AG04449 (cell line): ENCODE measurements at places on chromosomes 12 and 14.

GRCh38 chr14:95505030-95505589 is 11.3 kb downstream of the SYNE3 start:
- no peak for DNase-seq

- DNase-seq: no peak
Measured at GRCh38 chr14:51534610-51535011, 117.1 kb upstream of the FRMD6 start.

- DNase-seq: no peak
Measured at GRCh38 chr14:19873178-19873577, 1.8 kb upstream of the OR4K2 start.

- no peak for DNase-seq
Measured at GRCh38 chr14:26293909-26294308, 303.9 kb downstream of the NOVA1 start.

- no peak for DNase-seq
Measured at GRCh38 chr14:34981743-34982420, 910 bp upstream of the SRP54 start.

DNA sequence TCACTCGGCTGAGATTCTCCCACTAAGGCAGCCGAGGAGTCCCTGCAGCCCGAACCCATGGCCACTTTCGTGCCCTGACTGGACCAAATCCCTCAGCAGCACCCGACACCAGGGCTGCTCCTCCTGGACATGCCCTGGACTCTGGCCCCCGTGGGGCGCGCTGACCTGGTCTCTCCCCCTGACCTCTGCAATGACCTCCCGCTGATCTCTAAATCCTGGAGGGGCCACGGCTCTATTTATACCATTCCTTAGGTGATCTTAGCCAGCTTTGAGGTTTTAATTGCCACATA is 148.4 kb downstream of the PIWIL1 start:
- DNase-seq: no peak

- no peak for DNase-seq
Measured at GRCh38 chr14:98859301-98859700, 412.7 kb downstream of the BCL11B start.

GRCh38 chr14:33566082-33566481 is 384.8 kb downstream of the EGLN3 start:
- DNase-seq: no peak

DNA sequence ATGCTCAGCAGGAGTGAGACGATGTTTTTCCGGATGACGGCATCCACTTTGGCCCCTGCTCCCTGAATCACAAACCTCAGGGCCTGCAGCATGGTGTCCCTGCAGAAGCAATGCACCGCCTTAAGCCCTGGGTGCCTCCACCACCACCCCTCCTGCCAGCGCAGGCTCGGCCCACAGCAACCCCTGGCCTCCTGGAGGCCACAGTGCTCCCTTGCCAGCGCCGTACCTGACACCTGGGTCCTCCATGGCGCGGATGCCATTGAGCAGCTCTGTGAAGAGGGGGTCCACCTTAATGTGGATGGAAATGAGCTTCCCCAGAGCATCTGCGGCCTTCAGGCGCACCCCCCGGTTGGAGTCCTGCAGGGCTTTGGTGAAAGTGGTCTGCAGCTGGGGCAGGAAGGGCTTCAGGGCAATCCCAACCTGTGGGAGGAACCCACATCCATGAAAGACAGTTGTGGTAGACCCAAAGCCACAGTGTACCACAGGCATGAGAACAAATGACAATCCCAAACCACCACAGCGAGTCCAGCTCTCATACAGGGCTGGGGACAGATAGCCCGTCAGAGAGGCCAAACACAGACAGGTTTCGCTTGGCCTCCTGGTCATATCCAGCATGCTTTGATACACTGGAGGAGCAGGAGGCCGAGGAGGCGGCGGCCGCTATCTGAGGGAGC is 17.9 kb upstream of the RAB35 start:
- no peak for DNase-seq

DNA sequence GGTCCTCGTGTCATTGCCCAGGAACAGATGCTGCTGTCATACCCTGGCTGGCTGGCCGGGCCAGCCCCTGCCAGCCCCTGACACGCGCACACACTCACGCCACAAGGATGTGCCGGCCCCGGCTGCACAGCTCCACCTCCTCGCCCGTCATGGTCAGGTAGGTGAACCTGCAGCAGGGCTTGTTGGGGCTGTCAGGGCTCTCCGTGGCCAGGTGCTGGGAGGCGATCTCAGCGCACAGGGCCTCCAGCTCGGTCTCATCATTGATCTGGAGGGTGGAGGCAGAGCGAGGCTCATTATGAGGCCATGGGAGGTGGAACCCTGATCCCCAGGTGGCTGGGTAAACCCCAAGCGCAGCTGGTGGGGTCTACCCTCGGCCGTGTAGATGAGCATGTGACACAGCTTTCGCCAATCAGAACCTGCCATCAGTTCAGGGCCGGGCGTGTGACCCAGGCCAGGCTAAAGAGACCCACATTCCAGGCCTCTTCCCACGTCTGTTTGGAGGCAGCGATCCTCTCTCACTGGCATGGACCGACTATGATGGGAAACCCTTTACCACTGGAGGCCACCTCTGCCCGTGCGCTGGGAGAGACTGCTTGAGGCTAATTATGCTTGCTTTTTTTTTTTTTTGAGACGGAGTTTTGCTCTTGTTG is 38.8 kb downstream of the TRAFD1 start:
- no peak for DNase-seq

GRCh38 chr12:124904306-124905098 is 9.9 kb downstream of the UBC start:
- DNase-seq: no peak

DNA sequence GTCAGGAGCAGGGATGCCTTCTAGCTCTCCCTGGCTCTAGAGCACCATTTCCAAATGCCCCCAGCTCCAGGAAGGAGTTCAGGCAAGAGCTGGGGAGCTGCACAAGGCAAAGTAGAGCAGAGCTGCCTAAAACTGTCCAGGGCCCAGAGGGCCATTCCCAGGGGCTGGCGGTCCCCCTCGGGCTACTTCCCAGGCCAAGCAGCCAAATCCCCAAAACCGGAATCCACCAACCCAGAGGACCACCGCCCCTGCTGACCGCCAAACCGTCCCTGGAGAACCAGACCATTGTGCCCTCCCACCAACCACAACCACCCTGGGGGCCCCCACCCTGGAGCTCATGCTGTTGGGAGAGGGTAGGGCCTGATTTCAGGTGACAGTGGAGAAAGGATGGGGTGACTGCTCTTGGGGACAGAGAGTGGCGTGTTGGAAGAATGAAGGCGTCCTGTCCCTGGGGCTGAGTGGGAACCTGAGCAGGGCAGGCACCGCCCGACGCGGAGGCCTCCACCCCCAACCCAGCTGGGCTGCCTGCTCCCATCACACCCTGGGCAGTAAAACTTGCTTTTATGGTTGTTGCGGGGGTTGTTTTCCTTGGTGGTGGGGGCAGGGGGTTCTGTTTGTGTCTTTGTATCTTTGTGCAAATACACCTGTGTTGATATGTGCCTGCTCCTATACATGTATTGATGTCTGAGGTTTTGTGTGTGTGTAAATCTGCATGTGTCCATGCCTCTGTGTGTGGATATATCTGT is 24.0 kb upstream of the KRT78 start:
- no peak for DNase-seq

DNA sequence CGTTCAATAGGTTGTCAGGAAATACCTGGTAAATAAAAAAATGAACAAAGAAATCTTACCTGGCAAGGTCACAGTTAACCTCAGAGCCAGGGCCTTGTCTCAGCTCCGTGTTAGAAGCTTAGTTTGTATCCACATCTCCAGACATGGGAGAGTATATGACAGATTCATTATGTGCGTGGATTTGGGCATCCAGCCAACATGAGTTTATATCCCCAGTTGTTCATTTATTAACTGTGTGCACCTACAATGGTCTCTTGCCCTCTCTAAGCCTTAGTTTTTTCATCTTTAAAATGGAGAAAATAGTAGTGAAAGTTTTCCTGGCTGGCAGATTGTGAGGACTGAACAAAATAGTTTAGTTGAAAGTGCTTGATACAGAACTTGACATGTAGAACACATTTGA is 437.8 kb downstream of the NPAS3 start:
- DNase-seq: no peak

DNA sequence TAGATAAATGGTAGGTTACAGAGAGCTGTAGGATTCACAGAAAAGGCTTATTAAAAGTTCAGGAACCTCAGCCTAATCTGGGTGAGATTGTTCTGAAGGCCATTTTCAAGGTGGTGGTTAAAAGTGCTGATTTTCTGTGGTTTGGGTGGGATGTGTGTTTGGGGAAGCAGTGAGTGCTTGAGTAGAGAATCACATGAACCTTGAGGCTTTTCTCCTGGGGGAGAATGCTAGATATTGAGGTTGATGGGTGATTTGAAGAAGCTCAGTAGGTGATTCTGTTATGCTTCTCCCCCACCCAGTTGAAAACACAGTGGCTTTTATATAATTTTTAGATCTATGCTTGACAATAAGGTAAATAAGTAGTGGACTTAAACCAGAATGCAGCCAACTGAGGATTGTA is 420.9 kb downstream of the PCNX1 start:
- no peak for DNase-seq

DNA sequence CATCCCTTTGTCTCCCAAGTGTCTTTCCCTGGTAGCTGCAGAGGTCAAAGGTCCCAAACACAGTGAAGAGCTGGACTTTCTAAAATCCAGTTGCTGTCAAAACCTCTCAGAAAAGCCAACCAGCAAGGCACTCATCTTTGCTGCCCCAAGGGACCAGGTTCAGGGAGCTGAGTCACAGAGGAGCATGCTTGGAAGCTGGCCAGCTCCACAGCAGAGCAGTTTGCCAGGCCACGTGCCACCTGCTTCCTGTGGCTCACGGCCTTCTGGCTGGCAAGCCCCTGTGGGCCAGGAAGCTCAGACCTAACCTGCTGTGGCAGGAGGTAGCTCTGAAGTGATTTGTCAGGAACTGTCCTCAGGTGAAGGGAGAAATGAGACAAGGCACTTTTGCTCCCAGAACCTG is 3.6 kb downstream of the ISCU start:
- DNase-seq: no peak

GRCh38 chr12:121649819-121650353 is 19.6 kb downstream of the MORN3 start:
- no peak for DNase-seq

DNA sequence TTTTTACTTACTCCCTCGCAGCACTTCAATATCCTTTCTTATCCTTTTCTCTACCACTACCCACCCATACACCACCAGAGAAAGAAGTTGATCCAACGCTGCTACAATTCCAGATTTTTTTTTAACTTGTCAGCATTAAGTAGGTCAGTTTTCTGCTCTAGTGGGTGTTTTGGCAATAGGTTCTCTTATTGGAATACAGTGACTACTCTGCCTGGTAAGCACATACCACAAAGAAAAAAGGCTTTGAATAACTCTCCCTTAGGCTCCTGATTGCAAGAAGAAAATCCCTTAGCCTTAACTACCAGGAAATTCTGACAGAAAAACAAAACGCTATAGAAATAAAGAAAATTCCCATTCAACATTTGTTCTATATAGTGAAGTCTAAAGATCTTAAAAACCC is 72.0 kb downstream of the NUMB start:
- DNase-seq: no peak

DNA sequence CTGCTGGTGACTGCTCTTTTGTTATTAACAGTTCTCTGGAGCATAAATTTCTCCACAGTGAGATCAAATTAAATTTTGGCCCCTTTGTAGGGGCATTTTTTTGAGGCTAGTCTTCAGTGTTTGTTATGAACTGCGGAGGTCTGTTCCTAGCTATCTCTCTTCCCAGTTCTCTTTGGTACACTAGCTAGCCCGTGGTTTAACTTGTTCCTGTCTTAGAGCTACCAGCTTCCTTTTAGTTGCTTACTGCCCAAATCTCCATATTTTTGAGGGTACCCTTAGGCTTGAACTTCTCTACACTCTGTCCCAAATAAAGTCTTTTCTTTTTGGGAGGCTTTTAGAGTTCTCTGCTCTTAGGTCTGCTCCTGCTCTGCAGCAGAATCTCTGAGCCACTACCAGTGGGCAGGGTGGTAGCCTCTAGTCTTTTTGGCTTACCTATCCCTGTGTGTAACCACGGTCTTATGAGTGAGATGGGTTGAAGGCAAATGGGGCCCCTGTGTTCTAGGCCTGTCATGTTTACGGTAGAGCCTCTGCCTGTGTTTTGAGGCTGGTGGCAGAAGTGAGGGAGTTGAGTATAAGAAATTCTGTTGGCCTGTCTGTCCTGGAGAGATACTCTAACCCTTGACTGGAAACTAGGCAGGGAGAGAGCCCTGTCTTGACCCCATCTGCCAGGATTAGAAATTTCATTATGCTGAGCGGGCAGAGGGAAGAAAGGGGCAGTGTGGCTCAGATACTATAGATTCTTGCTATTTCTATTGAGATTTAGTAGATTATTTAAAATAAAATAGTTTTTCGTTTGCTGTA is 21.0 kb downstream of the CNOT2 start:
- no peak for DNase-seq

DNA sequence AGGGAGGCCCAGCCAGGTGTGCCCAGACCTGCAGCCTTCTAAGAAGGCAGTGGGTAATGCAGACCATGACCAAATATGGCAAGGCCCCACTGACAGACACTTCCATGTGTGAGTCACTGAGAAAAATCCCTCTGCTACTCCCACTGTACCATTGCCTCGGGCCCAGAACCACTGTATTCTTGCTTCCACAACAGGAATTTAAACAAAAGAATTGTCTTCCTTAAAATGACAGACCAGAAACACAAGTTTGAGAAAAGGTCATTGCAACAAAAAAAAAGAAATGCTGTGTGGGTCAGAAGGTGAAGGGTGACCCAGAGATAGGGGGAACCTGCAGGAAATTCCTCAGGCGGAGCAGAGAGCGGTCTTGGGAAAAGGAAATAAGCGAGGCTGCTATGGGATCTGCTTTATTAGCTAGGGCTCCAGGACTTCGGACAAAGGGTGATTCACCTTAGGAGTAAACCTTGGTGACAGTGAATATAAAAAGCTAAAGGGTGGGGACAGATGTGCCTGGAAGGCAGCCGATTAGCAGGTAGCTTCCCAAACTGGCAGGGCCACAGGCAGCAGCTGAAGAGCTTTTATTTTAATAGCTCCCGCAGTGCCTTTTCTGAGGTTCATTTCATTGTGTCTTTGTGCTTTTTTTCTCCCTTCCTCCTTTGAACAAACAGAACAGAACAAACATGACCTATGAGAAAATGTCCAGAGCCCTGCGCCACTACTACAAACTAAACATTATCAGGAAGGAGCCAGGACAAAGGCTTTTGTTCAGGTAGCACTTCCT is 185.3 kb upstream of the BCL2L14 start:
- no peak for DNase-seq

DNA sequence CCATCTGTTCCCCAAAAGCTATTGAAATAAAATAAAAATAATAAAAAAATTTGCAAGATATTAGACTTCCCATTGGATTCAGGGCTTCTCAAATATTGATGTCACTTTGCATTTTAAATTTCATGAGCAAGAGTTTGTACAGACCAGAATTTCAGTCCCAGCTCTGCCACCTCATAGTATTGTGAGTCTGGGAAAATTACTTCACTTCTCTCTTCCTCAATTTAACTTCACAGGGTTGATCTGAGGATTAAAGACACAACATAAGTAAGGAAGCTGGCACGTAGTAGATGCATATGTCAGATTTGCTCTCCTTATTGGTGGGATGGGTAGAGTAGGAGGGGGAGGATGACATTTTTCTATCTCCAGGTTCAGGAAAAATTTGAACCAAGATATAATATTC is 32.8 kb downstream of the COX8C start:
- DNase-seq: no peak

GRCh38 chr14:103966631-103967030 is 24.3 kb upstream of the RD3L start:
- DNase-seq: no peak

GRCh38 chr12:91001306-91001705 is 3.5 kb downstream of the EPYC start:
- no peak for DNase-seq
